CD8-positive, alpha-beta T cell (primary cell): ENCODE measurements at places on chromosomes 7 and 10. TPM values are rescaled to one million over a fixed set of nuclear protein-coding genes. Genes with fewer than 3 reads are reported as not detected.

DNA sequence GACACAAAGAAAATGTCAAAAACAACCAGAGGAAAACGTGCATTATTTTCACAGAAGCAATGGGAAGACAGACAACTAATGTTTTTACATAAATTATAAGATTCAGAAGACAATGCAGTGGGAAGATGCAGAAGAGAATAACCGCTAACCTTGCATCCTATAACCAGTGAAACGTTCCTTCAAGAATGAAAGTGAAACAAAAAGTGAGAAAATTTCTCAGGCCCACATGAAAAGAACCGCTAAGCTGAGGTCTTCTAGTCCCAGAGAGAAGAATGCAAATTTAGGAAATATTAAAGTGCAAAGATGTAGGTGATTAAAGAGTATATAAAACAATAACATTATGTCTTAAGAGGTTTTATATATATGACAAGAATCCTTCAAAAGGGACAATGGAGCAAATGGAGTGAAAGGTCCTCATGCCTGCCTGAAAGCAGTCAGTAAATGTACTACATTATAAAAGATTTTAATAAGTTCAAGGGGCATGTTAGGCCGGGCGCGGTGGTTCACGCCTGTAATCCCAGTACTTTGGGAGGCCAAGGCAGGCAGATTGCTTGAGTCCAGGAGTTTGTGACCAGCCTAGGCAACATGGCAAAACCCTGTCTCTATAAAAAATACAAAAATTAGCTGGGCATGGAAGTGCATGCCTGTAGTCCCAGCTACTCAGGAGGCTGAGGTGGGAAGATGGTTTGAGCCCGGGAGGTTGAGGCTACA is 43.1 kb upstream of the DDC start:
- peak; percentile 68 for DNase-seq

- DNase-seq, result no peak
These were observed 35.5 kb upstream of the TNPO3 start for GRCh38 chr7:129090300-129090907.

DNA sequence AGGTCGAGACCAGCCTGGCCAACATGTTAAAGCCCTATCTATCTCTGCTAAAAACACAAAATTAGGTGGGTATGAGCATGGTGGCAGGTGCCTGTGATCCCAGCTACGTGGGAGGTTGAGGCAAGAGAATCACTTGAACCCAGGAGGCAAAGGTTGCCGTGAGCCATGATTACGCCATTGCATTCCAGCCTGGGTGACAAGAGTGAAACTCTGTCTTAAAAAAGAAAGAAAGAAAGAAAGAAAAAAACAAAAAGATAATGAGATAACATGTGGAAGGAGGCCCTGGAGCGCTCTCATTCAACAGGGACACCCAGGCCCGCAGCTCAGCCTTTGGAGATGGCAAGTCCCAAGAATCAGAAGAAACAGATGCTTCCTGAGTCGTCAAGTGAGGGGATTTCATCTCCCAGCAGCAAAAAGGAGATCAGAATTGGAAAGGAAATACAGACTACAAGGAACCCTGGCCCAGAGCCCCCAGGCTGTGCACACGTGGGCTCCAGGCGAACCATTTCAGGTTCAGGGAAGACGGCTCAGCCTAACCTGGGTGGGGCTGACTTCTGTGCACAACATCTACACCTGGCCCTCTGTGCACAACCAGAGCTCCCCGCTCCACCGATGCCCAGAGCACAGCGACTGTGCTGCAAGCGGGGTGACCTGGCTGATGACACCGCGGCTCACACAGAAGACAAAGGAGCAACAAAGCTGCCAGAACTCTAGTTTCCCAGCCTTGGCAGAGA is 33.3 kb downstream of the GNA12 start:
- DNase-seq, result no peak

GRCh38 chr7:50757703-50758390 is 24.8 kb downstream of the GRB10 start:
- no peak for DNase-seq

DNA sequence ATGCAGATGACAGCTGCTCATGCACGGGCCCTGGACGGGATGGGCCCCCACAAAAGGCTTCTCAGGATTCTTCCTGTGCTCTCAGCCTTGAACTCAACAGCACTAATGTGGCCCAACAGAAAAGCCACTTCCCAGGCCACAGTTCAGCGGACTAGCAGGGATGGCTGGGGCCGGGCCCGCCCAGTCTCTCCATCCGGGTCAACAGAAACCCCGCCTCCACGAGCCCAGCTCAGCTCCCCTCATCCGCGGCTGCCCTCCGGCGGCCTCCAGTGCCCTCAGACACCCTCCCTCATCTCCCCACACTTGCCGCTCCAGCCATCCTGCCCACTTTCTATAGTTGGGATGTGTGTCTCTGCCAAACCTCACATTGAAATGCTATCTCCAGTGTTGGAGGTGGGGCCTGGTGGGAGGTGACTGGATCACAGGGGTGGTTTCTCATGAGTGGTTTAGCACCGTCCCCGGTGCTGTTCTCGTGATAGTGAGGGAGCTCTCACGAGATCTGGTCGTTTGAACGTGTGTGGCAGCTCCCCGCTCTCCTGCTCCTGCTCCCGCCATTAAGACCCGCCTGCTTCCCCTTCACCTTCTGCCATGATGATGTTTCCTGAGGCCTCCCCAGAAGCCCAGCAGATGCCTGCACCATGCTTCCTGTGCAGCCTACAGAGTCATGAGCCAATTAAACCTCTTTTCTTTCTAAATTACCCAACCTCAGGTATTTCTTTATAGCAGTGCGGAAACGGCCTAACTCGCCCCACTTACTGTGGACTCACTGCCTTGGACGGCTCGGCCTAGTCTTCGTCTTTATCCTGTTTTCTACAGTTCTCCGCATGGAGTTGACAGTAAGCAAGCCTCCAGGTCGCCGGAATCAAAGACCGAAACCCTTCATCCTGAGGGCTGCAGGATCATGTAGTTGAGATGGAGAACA is 169.9 kb upstream of the RNF32 start:
- DNase-seq, result no peak

DNA sequence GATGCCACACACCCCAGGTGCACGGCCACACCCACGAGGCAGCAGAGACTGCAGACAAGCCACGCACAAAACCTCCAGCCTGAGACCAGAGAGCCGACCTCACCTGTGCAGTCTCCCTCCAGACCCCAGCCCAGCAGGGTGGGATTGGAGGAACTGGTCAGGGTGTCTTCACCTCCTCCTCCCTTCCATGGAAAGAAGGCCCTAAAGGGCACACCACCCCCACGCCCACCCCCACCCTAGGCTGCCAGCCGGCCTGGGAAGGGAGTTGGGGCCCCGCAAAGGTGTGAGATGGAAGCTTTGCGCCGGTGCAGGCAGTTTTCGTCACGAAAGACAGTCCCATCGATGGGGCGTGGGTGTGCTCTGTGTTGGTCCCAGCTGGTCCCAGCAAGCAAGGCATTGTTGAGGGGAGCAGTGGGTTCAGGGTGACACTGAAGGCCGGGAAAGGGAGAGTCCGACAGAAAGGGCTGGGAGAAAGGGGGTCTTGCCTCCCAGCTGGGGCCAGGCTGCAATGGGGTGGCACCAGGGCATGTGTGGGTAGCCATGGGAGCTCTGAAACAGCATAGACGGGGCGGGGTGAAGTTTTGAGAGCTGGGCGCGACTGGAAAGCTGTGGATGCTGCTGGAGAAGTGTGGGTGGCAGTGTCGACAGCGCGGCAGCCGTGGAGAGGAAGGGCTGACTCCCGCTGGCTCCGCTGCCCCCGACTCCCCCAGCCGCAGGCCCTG is 349.2 kb downstream of the GLRX3 start:
- DNase-seq, result no peak

DNA sequence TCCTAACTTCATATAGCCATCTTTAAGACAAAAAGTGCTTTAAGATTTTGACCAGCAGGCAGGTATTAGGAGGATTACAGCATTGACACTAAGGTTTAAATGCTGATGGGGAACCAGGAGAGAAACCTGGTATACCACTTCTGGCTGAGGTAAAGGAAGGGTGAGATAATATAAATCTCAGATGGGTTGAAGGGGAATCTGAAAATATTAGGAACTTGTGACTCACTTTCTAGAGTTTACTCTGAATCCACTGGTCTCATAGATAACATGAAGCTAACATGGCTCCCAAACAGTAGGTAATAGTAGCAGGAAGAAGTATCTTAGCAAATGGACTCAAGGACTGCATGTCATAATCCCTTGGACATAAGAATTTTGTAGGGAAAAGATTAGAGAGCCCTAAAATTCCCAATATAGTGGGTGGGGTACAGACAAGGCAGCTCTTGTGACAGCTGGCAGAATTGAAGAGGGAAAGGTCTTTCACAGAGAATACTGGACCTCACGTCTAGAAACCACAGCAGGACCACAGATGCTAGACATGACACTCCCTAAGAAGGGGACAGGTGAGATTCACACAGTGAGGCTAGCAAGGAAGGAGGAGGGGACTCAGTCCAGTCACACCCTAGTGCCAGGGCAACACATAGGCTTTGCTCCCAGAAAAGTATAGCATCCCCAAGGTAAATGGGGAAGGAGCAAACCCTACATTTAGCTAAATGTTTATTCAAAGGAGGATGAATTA is 3.5 kb downstream of the PTTG1IP2 start:
- DNase-seq, result no peak

- no peak for DNase-seq
These were observed 41.4 kb upstream of the BET1 start for GRCh38 chr7:94045581-94045980.

DNA sequence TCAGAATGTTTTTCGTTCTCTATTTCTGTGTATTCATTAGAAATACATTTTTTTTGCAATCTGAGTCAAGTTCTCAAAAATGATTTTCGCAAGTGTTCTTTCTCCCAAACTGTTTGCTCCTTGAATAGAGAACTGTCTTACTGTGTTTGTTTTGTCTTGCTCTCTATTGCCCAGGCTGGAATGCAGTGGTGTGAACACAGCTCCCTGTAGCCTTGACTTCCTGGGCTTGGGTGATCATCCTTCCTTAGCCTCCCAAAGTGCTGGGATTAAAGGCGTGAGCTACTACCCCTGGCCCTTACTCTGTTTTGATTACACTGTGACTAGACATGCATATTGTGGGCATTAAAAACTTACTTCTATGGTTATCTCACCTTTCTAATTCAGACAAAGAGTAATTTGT is 56.7 kb downstream of the LUC7L2 start:
- DNase-seq, result no peak

DNA sequence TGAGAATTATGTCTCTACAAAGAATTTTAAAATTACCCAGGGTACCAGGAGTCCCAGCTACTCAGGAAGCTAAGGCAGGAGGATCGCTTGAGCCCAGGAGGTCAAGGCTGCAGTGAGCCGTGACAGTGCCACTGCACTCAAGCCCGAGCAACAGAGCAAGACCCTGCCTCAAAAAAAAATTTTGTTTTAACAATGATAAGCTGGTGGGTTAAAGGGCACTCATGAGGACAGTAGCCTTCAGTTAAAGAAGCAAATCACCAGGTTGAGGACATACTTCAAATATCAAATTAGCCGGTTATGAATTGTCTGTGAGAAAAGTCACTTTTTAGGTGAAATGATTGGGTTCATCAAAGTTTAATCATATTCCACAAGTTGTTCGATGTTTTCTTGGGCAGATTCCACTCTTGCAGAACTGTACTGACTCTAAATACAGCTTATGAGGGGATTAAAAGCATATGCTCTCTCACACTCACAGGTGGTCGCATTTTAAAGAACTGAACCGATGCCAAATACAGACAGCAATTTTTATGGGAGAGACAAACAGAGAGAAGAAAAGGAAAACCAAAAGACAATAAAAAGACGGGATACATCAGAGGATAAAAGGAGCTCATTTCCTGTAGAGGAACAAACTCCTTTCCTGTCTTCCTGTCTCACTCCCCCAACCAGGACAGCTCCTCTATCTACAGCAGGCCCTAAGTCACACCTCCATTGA is 582.8 kb upstream of the NRP1 start:
- DNase-seq, result no peak

GRCh38 chr10:8129438-8129837 is 75.0 kb downstream of the GATA3 start:
- DNase-seq, result no peak

DNA sequence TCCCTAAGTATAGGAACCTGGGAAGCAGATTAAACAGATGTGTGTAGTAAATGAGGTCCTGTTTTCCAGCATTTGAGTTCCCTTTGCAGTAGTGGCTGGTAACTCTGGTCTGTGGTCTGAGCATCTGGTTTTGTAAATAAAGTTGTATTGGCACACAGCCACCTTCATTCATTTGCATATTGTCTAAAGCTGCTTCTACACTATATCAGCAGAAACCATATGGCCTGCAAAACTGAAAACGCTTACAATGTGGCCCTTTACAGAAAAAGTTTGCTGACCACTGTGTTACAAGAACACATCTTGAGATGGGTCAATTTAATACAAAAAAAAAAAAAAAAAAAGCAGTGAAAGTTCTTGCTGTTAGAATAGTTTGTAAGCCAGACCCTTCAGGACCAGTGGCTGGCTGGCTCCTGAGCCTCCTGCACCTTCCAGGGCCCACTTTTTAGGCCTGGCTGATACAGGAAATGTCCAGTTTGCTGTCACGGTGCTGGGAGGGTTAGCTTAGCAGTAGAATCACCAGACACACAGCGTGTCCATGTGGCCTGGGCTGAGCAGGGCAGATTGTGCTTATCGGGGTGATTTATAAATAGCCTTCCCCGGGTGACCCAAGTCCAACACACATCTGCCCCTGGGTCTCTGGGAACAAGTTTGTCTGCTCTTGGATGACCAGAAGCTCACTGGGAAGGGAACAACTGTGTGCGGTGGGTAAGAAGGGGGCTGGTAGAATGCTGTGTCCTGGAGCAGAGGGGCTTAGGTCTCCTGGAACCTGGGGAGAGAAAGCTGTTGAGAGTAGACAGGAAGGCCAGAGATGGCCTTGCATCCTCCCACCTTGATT is 1.4 kb downstream of the C10orf71 start:
- DNase-seq, result no peak

ZC3HAV1 gene
- 194 TPM for total RNA-seq

SEMA3D gene
- total RNA-seq, result not detected

CHAT gene
- not detected for total RNA-seq

EIF3A gene
- 121 TPM for total RNA-seq

NRG3 gene
- total RNA-seq, result not detected
